Large intestine (tissue), 12 donors: ENCODE measurements at places on chromosomes 6 and 20. TPM values are rescaled to one million over a fixed set of nuclear protein-coding genes. Genes with fewer than 3 reads are reported as not detected.

The CST2 gene
- 0.07 TPM for polyA plus RNA-seq

The ECT2L gene
- polyA plus RNA-seq = 0.13 TPM

GRCh38 chr6:92371211-92372208 lies 1047.8 kb downstream of the EPHA7 start:
- no peak for DNase-seq

DNA sequence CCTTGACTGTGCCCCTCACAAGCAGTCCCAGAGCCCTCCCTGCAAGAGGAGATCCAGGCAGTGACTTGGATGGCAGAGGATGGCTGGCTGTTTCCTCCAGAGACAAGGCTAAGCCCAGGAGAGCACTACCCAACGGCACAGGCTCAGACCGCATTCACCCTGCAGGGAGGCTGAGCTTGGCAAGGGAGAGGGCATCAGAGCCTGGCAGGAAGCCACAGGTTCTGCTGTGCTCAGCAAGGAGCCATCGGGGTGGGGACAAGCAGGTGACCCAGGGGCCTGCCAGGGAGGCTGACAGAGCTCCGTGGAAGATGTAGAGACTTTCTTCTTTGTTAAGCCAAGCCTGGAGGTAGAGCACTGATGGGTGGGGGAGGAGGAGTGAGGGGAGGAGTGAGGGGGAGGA lies 159.2 kb upstream of the CST7 start:
- DNase-seq = no peak

DNA sequence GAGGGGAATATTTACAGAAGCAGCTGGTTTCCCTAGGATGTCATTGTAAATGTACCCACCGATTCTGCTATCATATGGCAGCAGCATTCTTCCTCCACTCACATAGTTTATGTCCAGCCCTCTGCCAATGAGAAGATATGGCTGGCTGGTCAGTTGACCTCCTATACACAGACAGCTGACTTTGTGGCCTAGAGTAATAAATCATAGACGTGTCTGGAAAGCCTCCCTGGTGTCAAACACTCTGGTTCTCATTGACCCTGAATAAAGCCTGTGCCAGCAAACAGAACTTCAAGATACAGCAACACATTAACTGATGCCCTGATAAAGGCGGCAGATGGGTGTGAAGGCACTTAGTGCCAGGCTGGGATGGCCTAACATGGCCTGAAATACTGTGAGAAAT lies 52.6 kb downstream of the GPR63 start:
- DNase-seq = no peak

GRCh38 chr6:33429750-33430052 lies 9.8 kb downstream of the SYNGAP1 start:
- no peak for DNase-seq

DNA sequence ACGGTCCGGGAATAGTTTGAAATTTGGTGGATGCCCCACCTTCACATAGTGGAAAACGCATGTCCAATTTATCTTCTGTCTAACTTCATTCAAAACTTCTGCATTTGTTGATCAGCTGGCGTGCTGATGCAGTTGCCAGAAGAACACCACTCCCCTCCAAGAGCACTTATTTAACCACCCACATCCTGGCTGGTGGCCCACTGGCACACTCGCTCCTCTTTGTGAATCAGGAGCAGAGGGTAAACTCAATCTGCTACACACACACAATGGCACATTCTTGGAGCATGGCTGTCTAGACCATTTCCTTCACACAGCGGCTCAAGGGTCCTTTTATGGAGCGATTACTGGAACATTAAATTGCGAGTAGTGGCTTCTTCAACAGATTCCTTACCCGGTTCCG lies 55.1 kb upstream of the CEP162 start:
- no peak for DNase-seq

DNA sequence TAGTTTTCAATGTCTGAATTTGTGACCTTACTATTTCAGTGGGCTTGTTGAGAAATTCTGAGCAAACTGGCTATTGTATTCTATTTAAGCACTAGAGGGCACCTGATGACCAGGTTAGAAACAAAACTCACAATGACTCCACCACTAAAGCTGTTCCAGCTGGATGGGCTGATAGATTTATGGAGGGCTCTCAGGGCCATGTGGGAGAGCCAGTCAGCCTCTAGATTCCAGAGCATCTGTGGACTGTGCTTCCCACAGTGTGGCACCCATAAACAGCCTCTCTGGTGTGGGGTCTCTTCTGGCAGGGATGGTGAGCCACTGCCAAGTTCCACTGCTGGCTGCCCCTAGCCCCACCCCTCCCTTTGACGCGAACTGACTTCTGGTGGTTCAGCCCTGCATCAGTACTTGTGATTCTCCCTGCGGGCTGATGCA lies 29.2 kb downstream of the C6orf58 start:
- no peak for DNase-seq

DNA sequence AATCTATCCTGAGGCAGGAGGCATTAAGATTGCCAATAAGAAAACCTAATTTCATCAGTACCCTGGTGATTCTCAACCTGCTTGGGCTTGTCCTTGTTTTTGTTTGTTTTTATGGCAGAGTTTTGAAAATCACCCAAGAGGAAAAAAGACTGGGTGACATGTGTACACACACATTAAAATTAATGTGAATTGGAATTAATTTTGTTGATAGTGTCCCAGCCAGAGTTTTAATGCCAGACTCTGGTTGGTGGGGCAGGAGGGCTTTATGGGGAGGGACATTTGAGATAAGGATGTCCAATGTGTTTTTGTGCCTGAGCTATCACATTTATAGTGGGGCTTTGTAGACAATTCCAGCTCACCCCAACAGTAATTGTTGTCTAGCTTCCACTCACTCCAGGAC lies 184.6 kb downstream of the ID4 start:
- no peak for DNase-seq

GRCh38 chr6:151063842-151064647 lies 175.7 kb upstream of the AKAP12 start:
- no peak for DNase-seq

GRCh38 chr20:60334911-60335310 lies 376.7 kb downstream of the CDH26 start:
- DNase-seq = no peak

GRCh38 chr6:123551939-123552707 lies 84.6 kb downstream of the TRDN start:
- DNase-seq = no peak

- DNase-seq = no peak
Observed at GRCh38 chr6:158191032-158191431, 22.9 kb downstream of the GTF2H5 start.

DNA sequence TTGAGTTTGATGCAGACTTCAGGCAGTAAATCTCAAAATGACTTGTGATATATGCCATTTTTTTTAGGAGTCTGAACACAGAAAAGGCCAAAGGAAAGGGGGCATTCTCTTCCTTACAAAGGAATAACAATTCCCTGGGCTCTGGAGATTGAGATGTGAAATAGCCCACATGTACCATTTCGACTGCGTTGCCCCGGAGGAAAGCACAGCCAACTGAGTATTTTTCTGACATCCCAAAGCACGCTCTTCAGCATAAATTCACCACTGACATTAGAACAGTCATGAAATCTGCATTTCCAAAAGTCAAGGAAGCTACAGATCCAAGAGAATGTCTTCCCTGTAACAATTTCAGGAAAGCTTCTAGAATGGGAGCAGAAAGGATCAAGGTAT lies 7.8 kb downstream of the ELOVL2 start:
- no peak for DNase-seq

DNA sequence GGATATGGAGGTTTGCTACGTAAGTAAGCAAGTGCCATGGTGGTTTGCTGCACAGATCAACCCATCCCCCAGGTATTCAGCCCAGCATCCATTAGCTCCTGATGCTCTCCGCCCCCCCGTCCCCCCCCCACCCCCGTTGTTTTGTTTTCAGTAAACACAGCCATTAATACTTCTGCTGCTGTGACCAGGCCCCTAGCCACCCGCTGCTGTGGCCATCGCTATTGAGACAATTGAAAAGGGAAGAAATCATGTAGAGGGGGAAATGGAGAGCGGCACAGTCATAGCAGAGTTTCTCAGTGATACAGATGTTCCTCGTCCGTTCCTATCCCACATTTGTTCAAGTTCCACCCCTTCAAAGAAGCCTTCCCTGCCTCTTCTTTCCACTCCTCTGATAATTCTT lies 24.9 kb downstream of the SLC35D3 start:
- no peak for DNase-seq

DNA sequence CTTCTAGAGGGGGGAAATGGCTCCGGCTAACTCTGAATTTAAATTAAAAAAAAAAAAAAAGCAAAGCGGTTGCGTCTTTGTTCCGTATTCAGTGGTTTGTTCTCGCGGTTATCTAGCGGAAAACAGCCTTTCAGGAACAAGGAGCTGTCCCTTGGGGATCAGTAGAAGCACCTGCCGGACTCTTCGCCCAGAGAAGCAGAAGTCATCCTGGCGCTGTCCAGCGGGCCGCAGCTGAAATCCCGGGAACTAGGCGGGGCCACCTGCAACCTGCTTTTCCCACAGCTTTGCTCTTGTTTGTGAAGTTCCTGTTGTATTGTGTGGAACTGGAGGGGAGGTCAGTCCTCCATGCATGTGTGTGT lies 43.9 kb upstream of the GJE1 start:
- DNase-seq = peak; percentile 19

DNA sequence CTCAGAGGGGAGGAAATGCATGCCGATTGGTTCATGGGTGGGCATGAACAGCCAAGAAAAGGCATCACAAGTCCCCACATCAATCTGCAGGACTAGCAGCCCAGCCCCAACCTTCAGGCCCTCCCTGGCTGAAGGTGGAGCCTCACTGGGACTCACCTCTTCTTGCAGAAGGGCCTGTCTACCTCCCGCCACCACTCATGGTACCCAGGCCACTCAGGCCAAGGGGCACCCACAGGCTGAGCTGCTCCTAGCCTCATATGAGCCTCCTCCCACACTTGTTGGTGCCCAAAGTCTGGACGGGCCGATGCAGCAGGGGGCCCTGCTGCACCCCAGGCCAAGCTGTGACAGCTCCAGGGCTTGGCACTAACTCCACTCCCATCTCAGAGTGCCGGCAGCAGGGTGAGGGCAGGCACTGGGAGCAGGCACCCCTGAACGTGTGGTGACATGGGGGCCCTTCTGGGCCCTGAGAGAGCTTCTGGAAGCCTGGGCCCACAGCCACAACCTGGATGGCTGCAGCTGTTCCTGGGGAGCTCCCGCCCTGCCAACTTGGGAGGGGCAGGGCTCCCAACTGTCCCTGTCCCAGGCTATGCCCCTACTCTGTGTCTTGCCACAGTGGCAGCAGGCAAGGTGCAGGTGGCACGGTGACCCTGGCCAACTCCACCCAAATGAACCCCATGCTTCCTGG lies 13.7 kb upstream of the FUT9 start:
- no peak for DNase-seq

- DNase-seq = no peak
Observed at GRCh38 chr6:129889580-129889979, 28.5 kb upstream of the TMEM244 start.

DNA sequence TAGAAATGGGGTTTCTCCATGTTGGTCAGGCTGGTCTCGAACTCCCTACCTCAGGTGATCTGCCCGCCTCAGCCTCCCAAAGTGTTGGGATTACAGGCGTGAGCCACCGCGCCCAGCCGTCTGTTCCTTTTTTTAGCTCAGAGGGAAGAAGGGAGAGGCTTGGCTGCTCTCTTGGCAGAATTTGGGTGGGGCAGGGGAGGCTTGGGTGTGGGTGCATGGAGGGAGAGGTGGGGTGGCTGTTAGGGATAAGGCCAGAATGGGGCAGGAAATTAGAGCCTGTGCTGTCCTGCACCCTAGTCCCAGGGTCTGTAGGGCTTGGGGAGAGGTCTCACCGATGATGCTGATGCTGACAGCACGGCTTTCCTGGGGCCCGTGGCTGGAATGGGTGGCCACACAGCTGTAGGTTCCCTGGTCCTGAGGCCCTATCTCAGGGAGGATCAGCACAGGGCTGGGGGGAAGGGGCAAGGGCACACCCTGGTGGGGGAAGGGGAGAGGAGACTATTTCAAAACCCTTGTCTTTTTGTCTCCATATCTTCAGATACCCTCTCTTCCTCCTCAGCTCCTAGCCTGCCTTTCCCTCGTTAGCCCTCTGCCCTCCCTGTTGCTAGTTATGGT lies 2.0 kb downstream of the AGER start:
- DNase-seq = no peak
